ENCODE measurements at places on chromosomes 4 and X.

DNA sequence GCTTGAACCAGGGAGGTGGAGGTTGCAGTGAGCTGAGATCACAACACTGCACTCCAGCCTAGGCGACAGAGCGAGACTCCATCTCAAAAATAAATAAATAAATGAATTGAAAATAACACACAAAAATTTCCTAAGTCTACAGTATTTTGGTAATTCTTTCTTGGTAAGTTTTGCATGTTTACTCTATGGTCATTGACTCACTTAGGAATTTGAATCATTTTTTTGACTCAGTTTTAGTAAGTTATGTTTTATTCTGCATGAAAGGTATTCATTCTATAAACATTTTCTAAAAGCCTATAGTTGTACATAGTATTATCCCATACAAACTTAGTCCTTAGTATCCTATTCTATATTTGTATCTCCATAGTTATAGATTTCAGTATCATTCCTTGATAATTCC, 772.9 kb upstream of the SLIT2 start:
- DNase-seq = no peak

DNA sequence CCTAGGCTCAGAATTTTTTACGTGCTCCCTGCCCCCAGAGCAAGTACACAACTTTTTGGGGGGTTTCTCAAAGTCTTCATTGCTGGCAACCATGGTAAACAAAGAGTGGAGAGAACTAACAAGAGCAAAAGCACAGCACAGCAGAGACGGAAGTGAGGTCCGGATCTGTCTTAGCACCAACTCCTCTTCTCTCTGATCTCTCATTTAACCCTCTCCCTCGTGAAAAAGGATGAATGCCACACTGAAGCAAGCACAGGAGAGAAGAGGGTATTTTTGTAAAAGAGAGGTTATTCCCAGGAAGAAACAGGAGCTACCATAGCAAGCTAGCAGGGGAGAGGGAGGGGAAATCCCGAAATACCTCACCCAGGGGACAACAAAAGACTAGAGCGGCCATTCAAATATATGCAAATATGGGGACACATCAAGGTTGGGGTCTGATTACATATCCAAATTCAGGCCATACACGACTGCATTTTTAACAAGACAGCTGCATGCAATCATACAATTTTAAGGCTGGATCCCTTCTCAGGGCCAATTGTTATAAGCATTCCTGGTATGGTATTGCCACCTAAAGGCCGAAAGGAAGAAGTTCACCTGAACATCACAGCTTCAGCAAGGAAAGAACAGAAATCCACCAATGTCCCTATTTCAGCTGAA, 46.6 kb downstream of the CD40LG start:
- DNase-seq = peak; percentile 52

DNA sequence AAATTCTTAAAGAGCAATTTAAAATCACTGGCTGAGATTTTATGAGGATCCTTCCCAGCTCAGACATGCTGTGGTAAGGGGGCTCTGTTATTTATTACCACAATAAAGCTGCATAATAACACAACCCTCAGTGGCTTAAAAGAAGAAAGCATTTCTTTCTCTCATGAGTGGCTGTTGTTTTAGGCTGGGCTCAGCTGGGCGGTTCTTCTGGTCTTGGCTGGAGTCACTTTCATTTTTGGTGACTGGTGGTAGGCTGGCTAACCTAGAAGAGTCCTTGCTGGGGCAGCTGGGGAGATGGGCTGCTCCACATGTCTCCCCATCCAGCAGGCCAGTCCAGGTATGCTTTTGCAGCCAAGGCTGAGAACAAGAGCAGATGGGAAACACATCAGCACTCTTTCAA, 113.0 kb upstream of the MSX1 start:
- no peak for DNase-seq

- no peak for DNase-seq
Observed at GRCh38 chr4:32290102-32290501, 1569.9 kb downstream of the PCDH7 start.

GRCh38 chr4:2296631-2297601, 35.0 kb upstream of the MXD4 start:
- DNase-seq = no peak

- no peak for DNase-seq
Observed at GRCh38 chr4:4401036-4401435, 14.1 kb downstream of the NSG1 start.

Measured in NB4 (cell line).